ENCODE measurements at places on chromosomes 1 and 21. TPM values are rescaled to one million over a fixed set of nuclear protein-coding genes. Genes with fewer than 3 reads are reported as not detected.

The UBE2Q1 gene
- 79.5 TPM for total RNA-seq

- H3K36me3 ChIP-seq: no peaks in the 10 kb centered on the region
- no peak overlapping the region for H3K4me3 ChIP-seq
- peaks cover 29% of the 10 kb centered on the region for H3K4me1 ChIP-seq
- peaks cover 31% of the 10 kb centered on the region for H3K27me3 ChIP-seq
These were observed 23.0 kb upstream of the TBX15 start for GRCh38 chr1:119011116-119011515.

GRCh38 chr21:28068455-28069358, 924.0 kb downstream of the LTN1 start:
- H3K4me1 ChIP-seq: peaks cover 7% of the 10 kb centered on the region
- H3K4me3 ChIP-seq: no peak overlapping the region
- no peak for DNase-seq
- no peaks in the 10 kb centered on the region for H3K27me3 ChIP-seq

DNA sequence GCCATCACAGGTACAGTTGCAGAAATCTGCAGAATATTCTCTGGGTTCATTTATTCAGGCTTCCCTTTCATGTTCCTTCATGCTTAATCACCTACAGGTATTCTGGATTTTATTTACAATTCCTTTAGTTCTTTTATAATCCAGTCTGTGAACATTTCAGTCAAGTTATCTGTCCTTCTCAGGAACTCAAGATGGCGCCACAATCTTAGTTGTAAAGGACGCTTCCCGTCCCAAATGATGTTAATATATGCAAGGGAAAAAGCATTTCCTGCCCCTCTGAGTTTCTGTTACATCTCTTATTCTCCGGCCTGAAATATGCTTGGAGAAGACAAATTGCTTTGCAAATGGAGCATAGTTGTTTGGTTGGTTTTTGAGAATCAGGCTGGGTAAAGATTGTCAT, 19.3 kb downstream of the F3 start:
- no peak overlapping the region for H3K27ac ChIP-seq
- no peak overlapping the region for H3K4me3 ChIP-seq
- peaks cover 9% of the 10 kb centered on the region for H3K36me3 ChIP-seq
- no peaks in the 10 kb centered on the region for H3K27me3 ChIP-seq
- no peak for DNase-seq

- no peaks in the 10 kb centered on the region for H3K4me1 ChIP-seq
- no peak overlapping the region for H3K27ac ChIP-seq
- no peaks in the 10 kb centered on the region for H3K36me3 ChIP-seq
- no peaks in the 10 kb centered on the region for H3K27me3 ChIP-seq
- no peak overlapping the region for H3K4me3 ChIP-seq
- DNase-seq: no peak
These were observed 32.5 kb downstream of the LRRC3 start for GRCh38 chr21:44487831-44488230.

The RSPO1 gene
- 4.3 TPM for total RNA-seq

DNA sequence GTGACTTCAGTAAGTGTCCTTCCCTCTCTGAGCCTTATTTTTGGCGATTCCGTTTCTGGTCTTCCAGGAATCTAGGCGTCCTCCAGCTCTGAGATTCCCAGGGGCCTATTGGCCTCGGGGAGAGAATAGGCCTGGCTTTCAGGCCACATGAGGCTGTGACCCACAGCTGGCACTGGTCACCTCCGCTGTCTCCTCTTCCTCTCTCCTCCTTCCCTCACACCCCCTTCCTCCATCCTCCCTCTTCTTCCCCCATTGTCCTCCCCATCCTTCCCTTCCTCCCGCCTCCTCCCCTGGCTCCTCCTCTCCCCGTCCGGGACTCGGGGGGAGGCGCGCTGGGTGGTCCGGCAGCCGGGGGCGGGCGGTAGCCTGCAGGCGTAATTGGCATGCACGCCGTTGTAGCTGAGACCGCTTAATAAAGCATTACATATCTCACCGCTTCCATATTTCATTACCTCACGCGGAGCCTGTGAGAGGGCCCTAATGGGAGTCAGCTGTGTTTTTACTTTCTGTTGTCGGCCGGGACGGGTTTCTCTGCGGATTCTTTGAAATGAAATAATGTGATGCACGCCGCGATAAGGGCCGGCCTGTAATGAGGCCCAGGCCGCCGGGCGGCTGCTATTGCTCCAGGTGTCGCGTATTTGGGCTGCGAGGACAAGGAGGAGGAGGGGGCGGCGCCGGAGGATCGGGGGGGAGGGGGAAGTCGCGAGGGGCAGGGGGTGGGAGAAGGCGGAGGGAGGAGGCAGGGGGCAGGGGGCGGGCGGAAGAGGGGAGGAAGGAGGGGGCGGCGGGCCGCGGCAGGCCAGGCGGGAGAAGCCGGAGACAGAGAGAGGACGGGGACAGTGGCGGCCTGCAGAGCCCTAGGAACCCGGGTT, 95.3 kb downstream of the FOXD2 start:
- H3K4me3 ChIP-seq: peak overlapping the region; percentile 55
- no peaks in the 10 kb centered on the region for H3K36me3 ChIP-seq
- peaks cover 22% of the 10 kb centered on the region for H3K4me1 ChIP-seq
- H3K27ac ChIP-seq: no peak overlapping the region
- H3K27me3 ChIP-seq: peaks cover 10% of the 10 kb centered on the region

The LRRN2 gene
- total RNA-seq: 2.5 TPM

GRCh38 chr1:220217383-220217988, 54.8 kb downstream of the RAB3GAP2 start:
- no peak overlapping the region for H3K4me3 ChIP-seq
- no peak for DNase-seq
- H3K4me1 ChIP-seq: peaks cover 6% of the 10 kb centered on the region
- no peaks in the 10 kb centered on the region for H3K36me3 ChIP-seq
- H3K27ac ChIP-seq: no peak overlapping the region
